Sciatic nerve (tissue), 2 donors: ENCODE measurements at places on chromosomes 12 and 14.
A peak's percentile ranks its signal among the peaks of the same experiment; 100 is the strongest.

DNA sequence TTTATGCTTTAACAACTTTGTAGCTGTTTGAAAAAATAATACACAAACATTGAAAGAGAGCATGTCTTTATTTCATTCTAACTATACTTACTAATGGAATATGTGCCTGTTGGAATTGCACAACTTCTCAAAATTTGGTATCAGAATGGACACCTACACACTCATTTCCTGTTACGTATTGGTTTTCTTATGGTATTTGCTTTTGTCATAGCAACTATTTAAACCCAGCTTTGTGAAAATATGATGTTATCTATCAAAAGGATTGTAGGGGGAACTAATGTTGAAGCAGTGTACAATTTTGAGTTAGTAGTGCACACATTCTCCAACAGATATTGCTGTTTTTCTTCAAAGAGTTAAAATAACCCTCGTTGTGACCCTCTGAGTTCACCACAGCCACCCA lies 52.6 kb downstream of the RBMS2 start:
- DNase-seq: no peak

DNA sequence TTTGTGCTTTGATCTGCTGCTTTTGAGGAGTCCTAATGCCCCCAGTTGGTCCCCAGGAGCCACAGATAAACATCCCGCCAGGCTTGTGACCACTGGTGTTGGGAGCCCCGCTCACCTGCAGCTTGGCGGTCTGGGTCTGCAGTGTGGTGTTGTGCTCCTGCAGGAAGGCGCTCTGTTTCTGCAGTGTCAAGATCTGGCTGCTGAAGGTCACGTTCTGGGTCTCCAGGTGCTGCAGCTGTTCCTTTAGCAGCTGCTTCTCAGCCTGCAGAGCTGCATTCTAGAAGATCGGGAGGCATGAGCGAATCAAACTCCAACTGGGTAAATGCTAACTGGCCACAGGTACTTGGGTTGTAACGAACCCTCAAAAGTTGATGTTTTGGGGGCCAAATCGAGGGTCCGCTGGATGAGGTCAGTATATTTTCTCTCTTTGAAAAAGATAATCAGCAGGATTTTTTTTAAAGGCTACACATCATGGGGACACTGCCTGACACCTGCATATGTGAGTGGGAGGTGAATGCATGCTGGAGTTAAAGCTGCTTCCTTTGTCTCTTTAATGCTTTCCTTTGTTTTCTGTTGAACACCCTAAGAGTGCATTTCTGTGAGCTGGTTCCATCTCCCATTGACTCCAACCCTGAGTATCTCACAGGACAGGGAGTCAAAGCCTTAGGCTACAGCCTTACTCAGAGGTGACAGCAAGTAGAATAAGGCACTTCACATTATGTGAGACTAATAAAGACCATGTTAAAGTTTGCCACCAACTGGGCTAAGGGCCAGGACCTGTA lies 61.3 kb upstream of the GPR68 start:
- no peak for DNase-seq

DNA sequence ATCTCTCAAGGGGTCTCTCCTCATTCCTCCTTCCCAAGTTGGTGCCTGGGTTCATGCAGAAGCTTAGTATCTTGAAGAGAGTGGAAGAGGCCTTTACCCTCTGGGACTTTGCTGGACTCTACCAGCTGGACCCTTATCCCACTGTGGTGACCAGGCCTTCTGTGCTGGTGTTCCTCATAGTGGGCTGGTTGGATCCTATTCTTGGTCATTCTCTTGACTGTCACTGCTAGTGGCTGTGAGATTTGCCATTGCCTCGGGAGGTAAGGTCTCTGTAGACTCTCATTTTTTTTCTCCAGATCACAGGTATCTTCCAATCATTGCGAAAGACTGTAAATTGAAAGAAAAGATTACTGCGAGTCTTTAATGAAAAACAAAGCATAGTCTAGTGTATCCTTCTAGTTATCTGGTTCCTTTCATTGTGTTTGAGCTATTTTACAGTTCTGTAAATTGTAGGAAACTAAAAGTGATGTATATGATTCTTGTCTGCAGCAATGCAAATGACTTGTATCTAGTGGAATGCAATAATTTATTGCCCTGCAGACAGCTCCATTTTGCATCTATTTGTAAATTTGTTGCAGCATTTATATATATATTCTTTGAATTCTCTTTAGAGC lies 217.9 kb downstream of the AEBP2 start:
- DNase-seq: no peak

DNA sequence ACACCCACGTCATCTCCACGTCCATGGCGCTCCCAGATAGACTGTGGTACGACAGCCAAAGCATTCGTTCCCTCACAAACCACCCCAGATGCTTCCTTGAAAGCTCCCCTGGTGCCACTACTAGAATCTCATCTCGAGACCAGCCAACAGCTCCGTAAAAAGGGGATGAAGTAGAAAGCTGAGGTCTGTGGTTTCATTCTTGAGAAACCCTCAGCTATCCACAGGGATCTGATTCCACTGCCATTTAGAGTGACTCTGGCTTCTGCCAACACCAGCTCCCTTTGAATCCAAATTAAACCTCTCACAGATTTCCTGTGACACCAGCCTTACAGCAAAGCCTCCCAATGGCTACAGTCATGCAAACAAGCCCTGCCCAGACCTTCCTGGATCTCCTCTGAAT lies 18.5 kb upstream of the FOXN3 start:
- DNase-seq: no peak

DNA sequence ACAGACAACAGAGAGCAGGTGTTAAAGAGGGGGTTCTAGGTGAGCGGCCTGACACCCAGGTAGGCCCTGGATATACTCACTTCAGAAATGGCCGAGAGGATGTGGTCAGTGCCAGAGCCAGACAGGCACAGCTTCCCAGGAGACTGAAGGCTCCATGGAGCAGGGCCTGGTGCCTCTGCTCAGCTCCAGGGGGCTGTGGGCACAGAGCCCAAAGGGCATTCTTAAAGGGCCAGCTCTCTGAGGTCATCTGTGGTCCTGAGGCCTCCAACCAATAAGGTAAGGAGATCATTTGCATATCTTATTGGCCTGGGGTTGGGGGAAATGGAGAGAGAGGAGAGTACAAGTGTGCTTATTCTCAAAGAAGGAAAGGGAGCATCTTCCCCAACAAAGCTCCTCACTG lies 9.7 kb upstream of the PCK2 start:
- DNase-seq: no peak

DNA sequence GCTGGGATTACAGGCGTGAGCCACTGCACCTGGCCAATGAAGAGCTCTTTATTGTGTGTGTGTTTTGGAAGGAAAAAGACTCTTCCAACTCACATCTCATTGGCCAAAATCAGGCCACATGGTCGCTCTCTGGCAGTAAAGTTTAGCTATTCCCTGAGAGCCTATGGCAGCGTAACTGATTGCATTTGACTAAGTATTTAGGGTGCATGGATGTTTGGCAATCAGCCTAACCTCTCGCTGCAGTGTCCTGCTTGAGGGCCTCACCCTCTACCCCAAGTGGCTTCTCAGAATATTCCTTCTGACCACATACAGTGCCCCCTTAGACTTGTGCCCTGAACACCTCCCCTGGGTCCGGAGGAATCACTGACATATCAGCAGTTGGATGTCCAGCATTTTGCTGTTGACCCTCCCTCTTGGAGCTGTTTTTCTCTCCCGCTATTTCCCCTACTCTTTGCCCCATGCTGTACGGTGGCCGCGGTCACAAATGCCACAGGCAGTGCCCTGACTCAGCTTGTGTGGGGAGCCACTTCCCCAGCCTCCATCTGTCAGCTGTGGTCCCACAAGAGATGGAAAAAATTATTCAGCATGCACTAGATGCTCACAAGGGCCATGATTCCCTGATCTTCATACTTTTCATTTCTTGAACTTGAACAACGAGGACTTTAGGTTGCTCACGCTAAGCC lies 9.5 kb downstream of the PHETA1 start:
- DNase-seq: no peak

DNA sequence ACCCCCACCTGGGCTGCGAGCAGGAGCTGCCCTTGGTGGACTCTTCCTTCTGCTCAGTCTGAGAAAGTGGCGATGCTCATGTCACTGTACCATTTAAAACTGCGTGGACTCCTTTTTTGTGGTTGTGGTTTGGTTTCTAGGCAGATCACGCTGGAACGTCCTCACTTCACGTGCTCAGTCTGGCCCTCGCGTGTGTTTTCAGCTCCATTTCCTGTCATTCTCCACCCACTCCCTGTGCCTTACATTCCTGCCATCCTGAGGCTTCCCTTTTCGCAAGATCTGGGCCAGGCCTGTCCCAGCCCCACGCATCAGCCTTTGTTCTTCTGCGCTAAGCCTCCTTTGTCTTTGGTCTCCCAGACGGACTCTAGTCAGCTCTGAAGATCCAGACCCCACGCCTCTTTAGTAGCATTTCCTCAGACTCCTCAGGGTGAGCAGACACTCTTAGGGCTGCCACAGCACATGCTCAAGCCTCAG lies 105.4 kb downstream of the FBXL14 start:
- no peak for DNase-seq

DNA sequence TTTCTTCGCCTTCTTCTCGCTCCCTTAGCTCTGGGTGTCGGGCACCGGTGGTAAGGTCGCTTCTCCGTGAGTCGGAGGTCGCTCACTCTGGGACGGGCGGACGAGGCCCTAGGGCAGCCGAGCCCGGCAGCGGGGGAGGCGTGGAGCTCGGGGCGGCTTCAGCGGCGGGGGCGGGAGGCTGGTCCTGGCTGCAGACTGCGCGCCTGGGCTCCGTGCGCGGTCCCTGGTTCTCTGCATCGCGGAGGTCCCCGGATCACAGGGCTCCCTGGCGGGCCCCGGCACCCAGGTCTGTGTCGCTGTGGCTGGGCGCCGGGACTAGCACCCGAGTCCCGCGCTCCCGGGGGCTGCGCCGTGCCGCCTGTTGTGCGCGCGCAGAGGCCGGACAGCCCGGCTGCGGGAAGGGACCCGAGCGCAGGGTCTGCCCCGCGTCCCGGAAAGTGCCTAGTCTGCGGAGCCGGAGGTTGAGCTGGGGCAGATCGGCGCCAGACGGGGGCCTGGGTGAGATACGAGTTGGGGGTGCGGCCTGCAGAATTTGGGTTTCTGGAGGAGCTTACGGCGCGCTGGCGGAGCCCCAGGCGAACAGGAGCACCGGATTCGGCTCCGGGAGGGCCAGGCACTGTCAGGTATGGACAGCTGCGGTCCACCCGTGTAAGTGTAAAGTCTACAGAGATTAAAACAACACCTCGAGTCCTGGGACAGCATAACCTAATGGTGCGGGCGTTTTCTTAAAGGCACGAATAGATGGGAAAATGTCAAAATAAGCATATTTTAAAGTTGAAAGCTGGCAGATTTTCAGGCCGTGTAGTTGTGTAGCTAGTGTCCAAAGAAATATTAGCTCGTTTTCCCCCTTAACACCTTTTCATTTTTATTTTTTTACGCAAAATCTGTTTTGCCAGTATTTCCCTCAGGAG lies 713 bp downstream of the FRMD6 start:
- peak; percentile 75 for DNase-seq

DNA sequence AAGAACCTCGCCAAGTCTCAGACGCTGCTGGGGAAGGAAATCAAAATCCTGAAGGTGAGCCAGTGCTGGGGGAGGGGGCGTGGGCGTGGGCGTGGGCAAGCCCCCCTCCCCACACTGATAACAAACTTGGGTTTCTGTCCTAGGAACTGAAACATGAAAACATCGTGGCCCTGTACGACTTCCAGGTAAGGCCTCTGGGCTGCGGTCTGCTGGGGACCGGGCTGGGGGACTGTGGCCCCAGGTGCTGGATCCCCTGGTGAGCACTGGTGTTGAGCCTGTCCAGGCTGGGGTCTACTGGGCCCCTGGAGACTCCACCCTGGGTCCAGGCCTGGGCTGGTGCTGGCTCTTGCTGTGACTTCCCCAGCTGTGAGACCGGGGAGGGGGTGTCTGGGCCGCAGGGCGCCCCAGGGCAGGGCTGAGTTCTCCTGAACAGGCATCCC lies 1.2 kb downstream of the ULK1 start:
- no peak for DNase-seq

- DNase-seq: no peak
These were observed 24.9 kb downstream of the CCDC88C start for GRCh38 chr14:91392623-91393303.

- DNase-seq: peak; percentile 32
These were observed 26.6 kb downstream of the FAIM2 start for GRCh38 chr12:49877066-49877465.

GRCh38 chr12:3727877-3728632 lies 24.9 kb downstream of the CRACR2A start:
- no peak for DNase-seq

- no peak for DNase-seq
These were observed 114.0 kb downstream of the RPAP3 start for GRCh38 chr12:47591795-47592194.

GRCh38 chr12:52913431-52913821 lies 8.6 kb upstream of the KRT8 start:
- DNase-seq: no peak

DNA sequence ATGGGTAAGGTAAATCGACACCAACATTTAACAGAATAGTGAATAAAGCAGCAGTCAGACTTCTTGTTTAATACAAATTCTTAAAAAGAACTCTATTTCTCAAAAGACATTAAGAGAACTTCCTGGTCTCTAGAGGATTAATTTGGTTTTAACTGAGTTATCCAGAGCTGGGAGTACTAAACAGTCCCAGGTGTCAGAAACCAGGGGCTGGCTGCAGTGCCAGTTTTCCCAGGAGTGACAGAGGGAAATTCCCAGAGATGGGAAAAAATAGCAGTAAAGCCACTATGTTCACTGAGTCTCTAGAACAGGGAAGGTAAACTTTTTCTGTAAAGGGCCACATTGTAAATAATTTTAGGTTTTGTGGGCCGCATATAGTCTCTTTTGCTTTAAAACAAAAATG lies 8.8 kb downstream of the ATP5MC2 start:
- DNase-seq: no peak

DNA sequence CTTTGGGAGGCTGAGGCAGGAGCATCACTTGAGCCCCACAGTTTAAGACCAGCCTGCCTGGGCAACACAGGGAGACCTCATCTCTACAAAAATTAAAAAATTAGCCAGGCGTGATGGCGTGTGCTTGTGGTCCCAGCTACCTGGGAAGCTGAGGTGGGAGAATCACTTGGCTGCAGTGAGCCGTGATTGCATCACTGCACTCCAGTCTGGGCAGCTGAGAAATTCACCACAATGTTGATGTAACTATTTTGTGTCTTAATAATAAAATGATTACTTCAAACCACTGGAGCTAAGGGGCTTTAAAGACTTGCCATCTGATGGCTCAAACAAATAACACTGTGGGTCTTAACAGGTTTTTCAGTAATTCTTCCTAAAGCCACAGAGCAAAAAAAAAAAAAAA lies 10.8 kb downstream of the ERH start:
- no peak for DNase-seq

DNA sequence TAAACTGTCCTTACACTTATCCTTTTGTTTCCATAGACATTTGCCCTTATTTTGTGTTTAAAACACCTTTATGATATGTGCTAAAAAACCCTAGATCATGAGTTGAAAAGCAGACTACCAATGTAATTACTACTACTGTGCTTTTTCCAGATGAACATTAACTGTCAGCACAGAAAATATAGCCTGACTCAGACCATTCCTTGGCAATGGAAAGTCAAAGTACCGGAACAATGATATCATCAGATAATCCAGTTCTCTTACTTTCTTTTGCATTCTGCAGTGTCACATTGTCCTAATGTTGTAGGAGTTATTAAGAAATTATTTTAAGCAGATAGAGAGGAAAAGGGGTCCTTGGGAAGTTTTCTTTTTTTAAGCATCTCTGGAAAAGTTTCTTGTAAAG lies 1189.0 kb upstream of the FLRT2 start:
- no peak for DNase-seq
